ENCODE measurements at places on chromosomes 13 and 19. TPM values are rescaled to one million over a fixed set of nuclear protein-coding genes. Genes with fewer than 3 reads are reported as not detected.

KLK7 gene
- not detected for polyA plus RNA-seq

JAK3 gene
- 56.3 TPM for polyA plus RNA-seq

C1QTNF9B gene
- polyA plus RNA-seq, result not detected

PSPC1 gene
- polyA plus RNA-seq, result 50.3 TPM

NAPSA gene
- 4.2 TPM for polyA plus RNA-seq

FFAR3 gene
- polyA plus RNA-seq, result not detected

Measured in IgD-negative memory B cell (primary cell).